Mucosa of gallbladder (tissue), 1 donor: ENCODE measurements at places on chromosomes 7 and 10.

DNA sequence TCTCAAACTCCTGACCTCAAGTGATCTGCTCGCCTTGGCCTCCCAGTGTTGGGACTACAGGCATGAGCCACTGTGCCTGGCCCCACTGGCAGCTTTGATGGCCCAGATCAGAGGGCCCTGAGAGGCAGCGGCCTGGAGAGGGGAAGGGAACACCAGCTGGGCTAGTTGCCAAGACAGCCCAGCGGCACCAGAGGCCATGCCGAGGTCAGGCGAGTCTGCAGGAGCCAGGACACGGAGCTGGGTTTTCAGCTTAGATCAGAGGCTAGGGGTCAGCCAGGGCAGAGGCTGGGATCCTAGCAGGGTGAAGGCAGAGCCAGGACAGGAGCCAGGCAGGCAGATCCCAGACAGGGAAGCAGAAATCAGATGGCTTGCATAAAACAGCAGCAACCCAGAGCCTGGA lies 92.9 kb downstream of the MYL10 start:
- no peak for DNase-seq

GRCh38 chr7:74365322-74366022 lies 76.3 kb downstream of the CLIP2 start:
- DNase-seq: peak; percentile 53

DNA sequence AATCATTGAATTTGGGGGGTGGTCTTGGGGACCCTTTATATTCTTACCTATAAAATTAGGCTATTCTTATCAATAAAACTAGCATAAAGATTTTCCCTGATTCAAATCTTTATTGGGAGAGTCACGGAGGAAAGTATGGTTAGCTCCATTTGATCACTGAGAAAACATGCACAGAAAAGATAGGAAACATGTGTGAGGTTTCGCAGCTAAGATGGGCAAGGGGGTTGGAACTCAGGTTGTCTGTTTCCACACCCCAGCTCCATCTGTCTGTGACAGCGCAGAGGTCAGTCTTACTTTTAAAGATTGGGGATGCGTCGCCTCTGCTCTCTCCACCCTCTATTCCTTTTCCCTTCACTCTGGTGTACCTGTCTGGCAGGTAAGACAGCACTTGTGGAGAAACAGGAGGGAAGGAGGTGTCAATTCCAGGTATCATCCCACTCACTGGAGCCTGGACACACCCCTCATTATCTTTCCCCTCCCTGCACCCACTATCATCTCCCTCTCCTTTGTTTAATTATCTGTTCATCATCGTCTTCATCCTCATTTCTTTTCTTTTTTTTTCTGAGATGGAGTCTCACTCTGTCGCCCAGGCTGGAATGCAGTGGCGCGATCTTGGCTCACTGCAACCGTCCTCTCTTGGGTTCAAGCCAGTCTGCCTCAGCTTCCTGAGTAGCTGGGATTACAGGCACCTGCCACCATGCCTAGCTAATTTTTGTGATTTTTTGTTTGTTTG lies 2.4 kb upstream of the DENND10 start:
- no peak for DNase-seq

DNA sequence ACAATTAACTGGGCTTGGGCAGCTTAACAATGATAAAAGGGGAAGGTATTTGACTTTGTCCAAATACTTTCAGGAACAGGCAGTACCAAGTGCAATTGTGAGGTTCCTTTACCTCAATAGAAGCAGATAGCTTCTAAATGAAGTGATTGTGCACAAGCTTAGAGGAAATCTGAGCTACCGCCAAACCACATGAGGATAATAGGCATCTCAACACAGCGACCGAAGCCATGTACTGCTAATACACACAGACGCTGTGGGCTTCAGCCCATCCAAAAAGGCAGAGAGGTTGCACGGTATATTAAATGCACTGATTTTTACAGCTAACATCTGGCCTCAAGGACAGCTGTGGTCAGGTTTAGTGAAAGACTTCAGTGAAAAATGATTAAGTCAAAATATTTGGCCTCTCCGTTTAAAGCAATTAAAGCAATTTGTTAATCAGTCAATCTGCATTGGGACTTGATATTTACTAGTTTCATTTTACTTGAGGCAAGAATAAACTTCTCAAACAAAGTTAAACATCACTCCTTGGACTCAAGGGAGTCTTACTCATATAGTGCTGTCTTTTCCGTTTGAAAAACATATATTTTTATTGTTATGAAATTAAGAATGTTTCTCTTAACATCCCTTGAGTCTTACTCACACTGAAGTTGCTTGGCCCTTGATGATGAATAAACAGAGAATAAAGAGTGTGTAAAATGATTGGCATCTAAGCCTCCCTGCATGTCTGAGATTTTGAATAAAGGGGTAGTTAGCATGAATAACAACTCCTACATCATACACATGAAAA lies 306.3 kb downstream of the C7orf25 start:
- no peak for DNase-seq

GRCh38 chr7:147062897-147063296 lies 946.3 kb downstream of the CNTNAP2 start:
- no peak for DNase-seq

GRCh38 chr7:19117091-19117869 lies at the start of gene TWIST1:
TSS of gene TWIST1 (minus strand) at chr7:19117636. CDS start at chr7:19117321, 315 bp downstream.
- peak; percentile 27 for DNase-seq

DNA sequence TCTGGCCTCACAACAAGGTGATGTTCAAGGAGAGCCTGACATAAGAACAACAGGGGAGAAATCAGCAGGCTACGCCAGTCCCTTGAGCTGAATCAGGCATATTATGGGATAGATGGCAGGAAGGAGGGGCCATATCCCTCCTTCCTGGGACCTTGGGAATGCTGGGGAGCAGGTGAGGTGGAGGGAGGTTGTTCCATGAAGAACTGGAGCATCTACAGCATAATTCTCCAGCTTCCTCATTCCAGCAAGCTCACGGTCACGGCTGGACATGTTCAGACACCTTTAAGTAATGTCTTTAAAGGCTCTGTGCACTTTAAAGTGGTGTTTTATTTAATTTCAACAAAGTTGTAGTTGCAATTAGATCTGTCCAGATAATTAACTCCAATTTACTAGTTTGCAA lies 780.5 kb downstream of the TYW1 start:
- no peak for DNase-seq

GRCh38 chr10:31928549-31929260 lies at the start of gene ARHGAP12:
TSS of gene ARHGAP12 (minus strand) at chr10:31928831. CDS start at chr10:31908855, 19,976 bp downstream.
- DNase-seq: peak; percentile 90

DNA sequence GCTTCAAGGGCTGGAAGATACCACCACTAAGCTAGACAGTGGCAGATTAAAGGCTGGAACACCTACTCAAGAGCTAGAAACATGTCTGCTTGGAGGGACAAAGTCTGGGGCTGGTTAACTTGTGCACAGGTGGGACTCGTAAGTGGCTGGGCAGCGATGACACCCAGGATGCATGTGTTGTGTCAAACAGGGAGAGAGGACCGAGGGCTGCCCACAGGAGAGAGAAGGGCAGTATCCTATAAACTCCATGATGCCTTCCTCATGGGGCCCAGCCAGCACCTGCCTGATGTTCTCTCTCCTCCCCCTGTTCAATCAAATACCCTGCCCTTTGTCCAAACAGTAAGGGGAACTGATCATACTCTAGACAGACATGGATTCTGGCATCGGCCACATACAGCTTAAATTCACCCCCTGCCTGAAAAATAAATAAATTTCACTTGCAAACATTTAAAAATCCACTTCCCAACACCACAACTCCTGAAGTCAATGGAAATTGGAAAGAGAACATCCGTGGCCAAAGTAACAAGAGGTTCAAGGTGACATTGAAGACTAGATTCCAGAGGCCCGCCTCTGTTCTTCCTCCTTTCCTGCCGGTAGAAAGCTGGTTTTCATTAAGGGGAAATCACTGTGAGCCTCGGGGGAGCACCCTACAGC lies 50.6 kb downstream of the CHST15 start:
- DNase-seq: no peak

- DNase-seq: no peak
These were observed 5.4 kb downstream of the AKR1B1 start for GRCh38 chr7:134453518-134453917.

DNA sequence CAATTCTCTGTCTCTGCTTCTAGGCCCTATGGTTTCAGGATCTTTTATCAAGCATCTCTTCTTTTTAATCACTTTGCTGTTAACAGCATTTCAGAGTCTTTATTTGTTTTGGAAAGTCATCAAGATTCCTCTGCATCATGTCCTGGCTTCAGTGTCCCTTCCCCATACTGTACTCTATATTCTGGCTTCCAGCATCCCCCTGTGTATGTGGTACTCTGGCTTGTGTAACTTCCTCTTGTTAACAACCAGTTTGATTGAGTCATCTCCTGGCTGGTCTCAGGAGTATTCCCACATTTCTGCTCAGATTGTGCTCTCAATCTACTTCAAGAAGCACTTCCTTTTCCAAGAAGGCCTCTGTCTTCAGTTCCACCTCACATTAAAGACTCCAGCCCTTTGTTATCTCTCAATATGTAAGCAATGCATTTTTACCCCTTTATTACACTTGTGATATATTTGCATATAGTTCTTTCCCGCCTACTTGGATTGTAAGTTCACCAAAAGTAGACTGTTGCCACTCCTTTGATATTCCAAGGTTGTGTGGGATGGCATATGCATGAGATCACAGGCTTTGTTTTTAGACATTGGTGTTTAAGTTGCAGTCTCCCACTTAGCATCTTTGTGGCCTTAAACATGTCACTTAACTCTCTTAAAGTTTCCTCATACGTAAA lies 15.1 kb upstream of the ATE1 start:
- no peak for DNase-seq
